ENCODE measurements at places on chromosomes 6 and 20.
A peak's percentile ranks its signal among the peaks of the same experiment; 100 is the strongest.

GRCh38 chr20:48401359-48401758 is 426.4 kb downstream of the PREX1 start:
- DNase-seq: no peak

- DNase-seq: no peak
These were observed 151.7 kb upstream of the AKAP12 start for GRCh38 chr6:151087861-151088598.

- DNase-seq: no peak
These were observed 540.0 kb upstream of the JARID2 start for GRCh38 chr6:14705841-14706377.

- DNase-seq: no peak
These were observed 113.6 kb upstream of the DST start for GRCh38 chr6:56756219-56756789.

DNA sequence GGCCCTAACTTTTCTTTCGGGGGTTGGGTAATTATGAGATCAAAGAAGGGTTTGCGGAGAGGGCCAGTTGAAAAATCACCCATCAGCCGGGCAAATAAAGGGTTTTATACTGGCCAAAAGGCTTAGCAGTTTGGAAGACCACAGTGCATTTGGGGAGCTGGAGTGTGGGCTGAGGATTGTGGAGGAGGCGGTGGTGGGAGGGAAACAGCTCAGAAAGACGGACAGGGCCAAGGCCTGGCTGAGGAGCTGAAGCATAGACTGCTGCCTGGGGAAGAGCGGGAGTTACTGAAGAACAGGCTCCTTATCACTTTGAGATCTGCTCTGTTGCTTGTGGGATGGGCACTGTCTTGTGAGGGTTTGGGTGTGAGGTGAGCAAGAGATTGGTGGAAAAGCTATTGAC is 144.2 kb downstream of the CARMIL1 start:
- DNase-seq: no peak

DNA sequence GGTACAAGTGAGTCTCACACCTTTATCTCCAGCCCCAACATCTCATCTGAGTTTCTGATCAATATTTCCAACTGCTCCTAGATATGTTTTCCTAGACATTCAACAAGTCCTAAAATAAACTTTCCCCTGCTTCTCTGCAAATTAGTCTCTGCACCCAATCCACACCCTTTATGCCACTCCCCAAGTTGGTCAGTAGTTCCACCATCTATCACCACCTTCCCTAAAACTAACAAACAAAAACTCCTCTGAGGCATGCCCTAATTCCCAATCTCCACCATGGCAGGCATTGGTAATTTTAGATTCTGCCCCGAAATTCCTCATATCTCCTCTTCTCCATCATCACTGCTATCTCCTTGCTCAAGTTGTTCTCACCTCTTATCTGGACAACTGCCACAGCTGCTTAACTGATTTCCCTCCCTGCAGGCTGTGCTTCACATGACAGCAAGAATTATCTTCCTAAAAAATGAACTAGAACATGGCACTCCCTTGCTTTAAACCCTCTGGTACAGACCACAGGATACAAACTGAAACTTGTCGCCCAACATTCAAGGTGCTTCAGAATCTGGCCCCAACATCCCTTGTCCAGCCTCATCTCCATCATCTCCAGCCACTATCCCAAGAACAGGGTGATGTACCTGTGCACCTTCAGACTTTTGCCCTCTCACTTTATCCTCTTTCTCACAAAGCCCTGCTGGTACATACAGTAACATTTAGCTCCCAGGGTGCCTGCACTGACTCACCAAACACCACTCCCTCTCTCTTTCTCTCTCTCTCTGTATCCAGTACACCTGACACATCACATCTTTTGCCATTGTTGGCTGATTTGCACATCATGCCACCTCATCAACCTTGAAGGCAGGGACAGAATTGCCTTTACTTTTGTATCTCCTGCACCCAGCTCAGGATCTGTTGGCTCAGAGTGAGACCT is 55.5 kb downstream of the ZHX3 start:
- no peak for DNase-seq

DNA sequence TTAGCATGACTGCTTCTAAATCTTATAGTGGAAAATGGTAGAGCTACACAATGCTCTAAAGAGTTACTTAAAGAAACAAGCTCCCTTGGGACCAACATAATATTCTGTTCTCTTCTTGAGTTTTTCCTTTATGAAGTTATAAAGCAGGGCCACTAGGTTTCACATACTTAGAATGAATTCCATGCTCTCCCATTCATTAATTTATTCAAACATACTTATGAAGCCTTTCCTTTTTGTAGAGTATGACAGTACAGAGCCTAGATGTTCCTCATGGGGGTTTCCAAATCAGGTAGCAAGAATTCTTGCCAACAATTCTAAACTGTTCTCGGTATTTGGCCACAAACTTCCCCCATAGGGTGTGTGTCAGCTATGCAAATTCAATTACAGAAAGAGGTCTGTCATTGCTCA is 20.6 kb upstream of the FABP7 start:
- DNase-seq: no peak

- no peak for DNase-seq
These were observed 37.3 kb downstream of the KCNB1 start for GRCh38 chr20:49445176-49445575.

DNA sequence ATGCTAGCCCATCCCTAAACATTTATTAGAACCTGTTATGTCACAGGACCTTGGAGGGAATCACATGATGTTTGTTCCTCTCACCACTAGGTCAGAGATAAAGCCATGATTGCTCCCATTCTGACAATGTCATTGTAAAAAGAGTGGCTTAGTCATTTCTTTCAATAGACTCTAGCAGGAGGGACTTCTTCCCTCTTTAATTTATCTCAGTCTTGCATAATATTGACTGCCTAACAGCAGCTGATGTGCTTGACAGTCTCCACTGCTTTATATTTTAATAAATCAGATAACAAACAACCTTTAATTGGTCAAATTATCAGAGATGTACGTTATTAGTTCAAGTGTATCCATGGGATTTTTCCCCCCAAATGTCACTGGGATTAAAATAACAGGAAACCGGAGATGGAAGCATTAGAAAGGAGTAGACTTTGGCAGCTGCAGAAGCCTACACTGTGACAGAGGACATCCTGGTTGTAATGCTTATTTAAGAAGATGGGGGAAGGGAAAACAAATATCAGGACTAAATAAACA is 39.6 kb downstream of the LAMA4 start:
- DNase-seq: no peak

DNA sequence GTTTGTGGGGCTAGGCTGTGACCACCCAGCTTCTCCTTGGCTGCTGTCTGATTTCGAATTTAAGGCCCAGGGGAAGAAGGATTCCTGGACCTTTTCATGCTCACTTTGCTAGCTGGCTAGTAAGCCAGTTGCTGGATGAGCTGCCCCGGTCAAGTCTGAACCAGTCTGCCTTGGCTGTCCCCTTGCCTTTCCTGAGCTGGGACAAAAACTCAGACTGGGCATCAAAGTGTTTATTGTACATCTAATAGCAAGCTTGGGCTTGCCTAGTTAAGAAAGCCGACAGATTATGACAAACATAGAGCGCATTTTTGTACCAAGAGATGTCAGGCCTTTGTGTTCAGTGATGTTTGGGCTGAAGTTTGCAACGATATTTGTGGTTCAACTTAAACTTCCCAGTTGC is 750 bp upstream of the PAK5 start:
- DNase-seq: no peak

- DNase-seq: no peak
These were observed 136.8 kb upstream of the RNF24 start for GRCh38 chr20:4151991-4152695.

GRCh38 chr20:23094927-23095326 is 8.8 kb upstream of the CD93 start:
- no peak for DNase-seq

DNA sequence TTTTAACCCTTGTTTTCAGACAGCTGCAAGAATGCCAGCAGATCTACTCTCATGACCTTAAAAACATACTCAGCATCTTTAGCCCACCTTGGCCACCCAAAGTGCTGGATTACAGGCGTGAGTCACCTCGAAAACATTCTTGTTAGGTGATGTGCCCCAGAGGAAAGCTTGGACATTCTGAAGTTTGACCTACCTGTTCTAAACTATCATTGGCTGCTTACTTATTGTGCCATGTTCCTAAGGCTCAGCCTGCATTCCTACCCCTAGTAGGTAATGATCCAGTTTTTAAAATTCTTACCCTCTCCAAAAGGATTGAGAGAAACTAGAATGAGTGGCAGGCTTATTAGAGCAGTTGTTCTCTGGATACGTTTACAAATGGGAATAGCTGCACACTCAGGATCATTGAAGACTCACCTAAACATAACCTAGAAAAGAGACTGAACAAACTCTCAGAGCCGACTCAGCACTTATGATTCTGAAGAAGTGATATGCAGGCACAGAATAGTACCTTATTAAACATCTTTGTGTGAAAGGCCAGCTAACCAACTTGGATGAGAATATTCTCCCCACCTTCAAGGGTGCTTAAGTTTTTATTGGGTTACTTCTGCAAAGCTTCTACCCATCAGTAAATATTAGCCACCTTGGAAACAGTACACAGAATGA is 362.1 kb downstream of the NRN1 start:
- no peak for DNase-seq

GRCh38 chr20:21702553-21703470 is 2.7 kb upstream of the PAX1 start:
- DNase-seq: peak; percentile 76

DNA sequence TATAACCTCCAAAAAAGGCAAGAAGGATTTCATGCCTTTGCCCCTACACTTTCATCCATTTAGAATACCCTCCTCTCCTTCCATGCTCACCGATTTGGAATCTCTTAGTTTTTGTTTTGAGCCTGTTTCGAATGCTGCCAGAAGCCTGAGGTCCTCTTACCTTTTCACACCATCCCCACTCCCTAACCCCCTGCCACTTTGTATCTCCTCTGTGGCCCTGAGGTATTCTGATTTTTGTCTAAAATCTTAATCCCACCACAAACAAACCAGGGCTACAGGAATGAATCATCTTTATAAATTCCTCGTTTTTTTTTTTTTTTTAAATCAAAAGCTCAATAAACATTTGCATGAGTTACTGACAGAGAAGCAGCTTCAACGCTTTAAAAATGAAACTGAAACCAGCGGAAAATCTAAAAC is 1.6 kb upstream of the RPS12 start:
- DNase-seq: no peak

- no peak for DNase-seq
These were observed 32.4 kb downstream of the TRAF3IP2 start for GRCh38 chr6:111573131-111573883.

- peak; percentile 32 for DNase-seq
These were observed 562 bp downstream of the GGT7 start for GRCh38 chr20:34871966-34872621.

GRCh38 chr20:28562510-28562898 is 2695.0 kb upstream of the DEFB115 start:
- no peak for DNase-seq

DNA sequence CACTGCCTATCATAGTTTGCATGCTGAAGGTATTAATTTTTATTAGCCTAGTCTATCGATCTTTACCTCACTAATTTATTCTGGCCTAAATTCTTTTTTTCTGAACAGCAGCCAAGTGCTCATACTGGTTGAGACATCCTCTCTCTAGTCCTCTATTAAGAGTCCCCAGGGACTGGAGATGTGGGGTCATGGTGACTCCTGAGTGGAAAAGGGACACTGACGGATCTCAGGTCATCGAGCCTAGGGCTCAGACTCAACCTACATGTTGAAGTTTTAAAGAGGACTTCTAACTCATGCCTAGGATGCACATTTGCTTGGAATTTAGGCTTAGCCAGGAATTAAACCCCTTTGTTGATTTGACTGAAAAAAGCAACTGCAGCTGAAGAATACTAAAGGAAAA is 378.1 kb downstream of the BTBD9 start:
- no peak for DNase-seq

DNA sequence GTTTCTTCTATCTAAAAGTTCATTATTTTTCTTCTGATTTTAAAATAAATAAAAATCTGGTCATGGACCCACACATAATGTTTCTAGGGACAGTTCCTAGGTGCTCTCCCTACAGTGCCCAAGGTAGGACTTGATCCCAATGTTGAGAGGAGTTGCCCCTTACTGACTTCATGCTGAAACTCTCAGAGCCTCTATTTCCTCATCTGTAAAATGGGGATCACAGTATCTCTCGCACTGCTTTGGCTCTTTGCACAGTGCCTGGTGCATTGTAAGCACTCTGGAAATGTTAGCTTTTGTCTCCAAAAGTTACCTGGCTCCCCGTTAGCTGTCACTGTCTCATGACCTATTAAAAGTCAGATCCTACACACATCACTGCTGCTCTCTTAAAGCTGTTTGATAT is 205.5 kb downstream of the TSHZ2 start:
- no peak for DNase-seq

DNA sequence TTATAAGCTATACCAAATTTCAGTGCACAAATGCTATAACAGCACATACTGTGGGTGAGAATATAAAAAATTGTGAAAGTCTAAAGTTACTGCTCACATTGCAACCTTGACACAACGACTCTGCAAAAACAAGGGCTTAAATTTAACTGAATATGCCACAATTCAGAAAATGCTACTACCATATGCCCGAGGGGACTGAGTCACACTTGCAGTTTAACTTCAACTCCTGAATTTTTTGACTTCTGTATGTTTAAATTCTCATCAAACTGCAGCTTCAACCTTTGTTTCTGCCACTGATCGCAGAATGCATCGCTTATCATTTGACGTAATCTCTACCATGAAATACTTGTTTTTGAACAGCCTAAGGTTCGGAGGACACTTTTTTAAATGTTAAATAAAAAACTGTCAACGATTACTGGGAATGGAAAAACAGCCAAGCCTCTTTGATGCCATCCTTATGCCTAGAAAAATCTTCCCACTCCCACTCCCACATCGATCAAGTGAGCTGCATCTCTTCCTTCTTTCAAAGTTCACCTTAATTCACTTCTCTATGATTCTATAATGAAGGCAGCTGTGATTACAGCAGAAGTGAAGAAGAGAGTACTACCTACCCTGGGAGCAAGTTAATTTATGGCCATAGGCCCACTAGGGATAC is 136.5 kb downstream of the ATXN1 start:
- no peak for DNase-seq

GRCh38 chr6:135117413-135117968 is 62.9 kb upstream of the HBS1L start:
- DNase-seq: no peak

DNA sequence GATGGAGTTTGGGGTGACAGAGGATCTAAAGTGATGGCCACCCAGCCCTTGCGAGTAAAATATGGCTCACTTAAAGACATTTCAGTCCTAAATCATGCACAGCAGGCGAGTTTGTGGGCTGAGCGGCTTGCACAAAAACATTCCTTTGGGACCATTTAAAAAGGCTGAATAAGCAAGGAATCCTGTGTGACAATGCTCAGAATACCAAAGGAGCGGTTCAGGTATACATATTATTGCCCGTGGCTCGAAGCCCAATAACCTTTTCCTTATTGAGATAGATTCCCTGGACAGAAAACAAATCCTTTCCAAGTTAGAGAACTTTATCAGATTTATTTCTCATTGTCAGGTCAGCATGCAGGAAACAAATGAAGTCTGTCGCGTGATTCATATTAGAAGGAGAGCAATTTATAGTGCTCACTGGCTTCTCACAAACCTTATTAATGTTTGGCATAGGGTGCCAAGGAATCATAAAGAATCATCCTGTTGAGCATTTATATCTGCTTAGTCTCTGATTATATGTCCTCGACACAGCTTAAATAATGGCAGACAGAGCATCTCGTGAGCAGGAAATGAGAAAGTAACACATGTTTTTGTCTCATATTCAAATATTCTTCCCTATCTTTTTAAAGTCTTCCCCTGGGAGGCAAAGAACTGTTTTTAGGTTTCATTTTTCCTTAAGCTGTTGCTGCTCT is 121.3 kb downstream of the TRMT11 start:
- DNase-seq: no peak

GRCh38 chr20:6590891-6591637 is 176.4 kb upstream of the BMP2 start:
- DNase-seq: no peak

Measured in activated T-cell treated with anti-CD3 and anti-CD28 coated beads, Interleukin-2, amount 50 U/mL, for 48 hours (primary cell).